Activated CD4-positive, alpha-beta T cell treated with anti-CD3 and anti-CD28 coated beads, Interleukin-2, amount 10 ng/mL, durations not matched to agents 7 days and 5 days (primary cell): ENCODE measurements at places on chromosomes 5 and 9. TPM values are rescaled to one million over a fixed set of nuclear protein-coding genes. Genes with fewer than 3 reads are reported as not detected.

DNA sequence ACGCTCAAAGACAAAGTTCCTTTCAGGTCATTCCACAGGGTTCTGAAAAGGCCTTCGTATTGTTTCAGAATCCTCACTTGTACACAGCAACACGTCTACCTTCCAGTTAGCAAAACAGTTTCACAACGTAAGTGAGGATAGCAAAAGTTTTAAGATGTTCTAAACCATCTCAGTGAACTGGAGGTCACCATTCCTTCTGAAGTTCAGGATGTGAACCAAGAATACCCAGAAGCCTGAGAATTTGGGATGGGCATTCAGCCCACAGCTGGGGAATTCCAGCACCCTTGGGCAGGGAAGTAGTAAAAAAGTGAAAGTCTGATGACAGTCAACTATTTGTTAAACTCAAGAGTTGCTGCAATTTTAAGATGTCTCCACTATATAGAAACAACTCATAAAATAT, 224.5 kb downstream of the BNC2 start:
- DNase-seq, result no peak

DNA sequence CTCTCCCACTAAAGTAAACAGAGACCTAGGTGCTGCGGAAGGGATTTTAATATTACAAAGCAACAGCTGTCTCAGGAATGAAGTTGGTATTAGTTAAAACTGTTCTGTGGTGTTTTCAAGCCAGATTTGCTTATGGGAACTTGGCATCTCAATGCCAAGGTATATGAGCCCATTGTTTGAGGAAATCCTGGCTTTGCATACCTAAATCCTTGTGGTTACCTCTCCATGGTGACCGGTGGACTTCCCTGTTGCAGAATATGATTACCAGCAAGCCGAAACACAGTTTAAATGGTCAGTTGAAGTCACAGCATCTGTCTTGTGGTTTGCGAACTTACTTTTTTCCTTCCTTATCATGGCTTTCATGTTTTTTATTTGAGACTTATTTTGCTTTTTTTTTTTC, 62.3 kb upstream of the TXNDC8 start:
- no peak for DNase-seq

- no peak for DNase-seq
Observed at GRCh38 chr9:96484521-96484931, 34.6 kb downstream of the HABP4 start.

COL5A1 gene
- total RNA-seq, result 0.30 TPM

FOXI1 gene
- not detected for total RNA-seq

NOXA1 gene
- 0.46 TPM for total RNA-seq
